ENCODE measurements at places on chromosomes 5 and 9.
A peak's percentile ranks its signal among the peaks of the same experiment; 100 is the strongest.

GRCh38 chr5:146475190-146475780, 28.2 kb downstream of the TCERG1 start:
- no peak for DNase-seq

DNA sequence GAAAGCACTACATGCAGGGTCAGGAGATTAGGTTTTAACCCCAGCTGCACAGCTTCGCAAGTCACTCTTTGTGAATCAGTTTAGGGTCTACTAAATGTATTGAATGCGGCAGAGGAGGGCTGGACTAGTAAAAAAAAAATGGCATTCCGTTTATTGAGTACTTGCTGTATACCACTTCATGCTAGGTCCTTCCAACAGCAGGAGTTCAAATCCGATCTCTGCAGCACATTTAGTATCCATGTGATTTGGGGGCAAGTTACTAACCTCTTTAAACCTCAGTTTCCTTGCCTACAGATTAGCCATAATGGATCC, 204.4 kb downstream of the SNCAIP start:
- DNase-seq: no peak

DNA sequence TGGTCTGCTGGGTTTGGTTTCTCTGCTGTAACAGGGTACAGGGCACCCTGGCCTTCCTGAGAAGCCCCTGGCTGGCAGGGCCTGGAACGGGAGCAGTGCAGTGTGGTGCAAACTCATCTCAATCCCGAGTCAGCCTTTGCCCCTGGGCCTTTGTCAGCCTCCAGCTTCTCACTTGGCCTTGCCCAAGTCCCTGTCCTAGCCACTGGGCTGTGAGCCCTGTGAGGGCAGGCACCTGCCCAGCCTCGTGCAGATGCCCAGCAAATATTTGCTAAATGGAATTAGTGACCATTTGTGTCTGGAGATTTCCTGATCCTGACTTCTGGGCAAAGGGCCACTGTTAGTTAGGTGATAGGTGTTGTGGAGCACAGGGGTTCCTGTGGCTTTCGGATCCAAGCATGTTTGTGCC, 13.0 kb downstream of the RGS3 start:
- no peak for DNase-seq

DNA sequence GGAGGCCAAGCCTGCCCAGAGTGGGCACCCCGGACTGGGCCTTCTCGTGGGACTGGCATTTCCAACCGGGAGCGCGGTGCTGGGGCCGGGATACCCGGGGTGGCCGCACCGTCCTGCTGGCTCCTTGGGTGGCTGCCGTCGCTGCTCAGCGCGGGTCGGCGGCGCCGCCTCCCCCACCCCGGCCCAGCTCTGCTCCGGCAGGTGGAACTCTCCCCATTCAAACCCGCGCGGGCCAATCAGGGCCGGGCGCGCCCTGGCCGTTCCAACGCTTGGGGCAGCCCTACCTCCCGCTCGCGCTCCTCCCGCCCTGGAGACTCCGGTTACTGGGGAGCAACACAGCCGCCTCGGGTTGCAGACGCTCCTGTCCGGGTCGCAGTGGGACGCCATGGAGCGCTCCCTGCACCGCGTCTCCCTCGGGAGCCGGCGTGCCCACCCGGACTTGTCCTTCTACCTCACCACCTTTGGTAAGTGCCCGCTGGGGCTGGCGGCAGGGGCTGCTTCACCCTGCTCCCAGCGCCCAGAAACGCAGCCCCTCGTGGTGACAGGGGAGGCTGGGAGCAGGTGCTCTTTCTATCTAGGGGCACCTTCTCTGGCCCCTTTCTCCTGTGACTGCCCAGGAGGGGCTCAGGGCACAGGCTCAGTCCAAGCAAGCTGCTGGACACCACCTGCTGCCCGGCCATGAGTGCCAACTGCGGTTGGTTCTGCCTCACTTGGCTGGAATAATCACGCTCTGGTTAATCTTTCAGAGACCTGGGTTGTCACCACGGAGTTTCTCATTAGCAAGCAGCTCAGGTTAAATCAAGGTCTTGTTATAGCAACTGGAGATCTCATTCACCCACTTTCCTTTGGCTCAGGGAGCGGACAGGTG, at the start of gene RGS3:
Gene RGS3 (plus strand): TSS at position 310 of the 868 bp plus-strand sequence. CDS start 76 bp downstream, at position 386.
- peak; percentile 8 for DNase-seq

GRCh38 chr5:169870211-169870610, 110.1 kb downstream of the INSYN2B start:
- no peak for DNase-seq

- no peak for DNase-seq
Observed at GRCh38 chr5:159655757-159656409, 260.4 kb upstream of the ADRA1B start.

GRCh38 chr5:150155258-150156026, at the start of gene PDGFRB:
TSS of gene PDGFRB (minus strand) at chr5:150155845. CDS start at chr5:150137047, 18,798 bp downstream.
- no peak for DNase-seq

DNA sequence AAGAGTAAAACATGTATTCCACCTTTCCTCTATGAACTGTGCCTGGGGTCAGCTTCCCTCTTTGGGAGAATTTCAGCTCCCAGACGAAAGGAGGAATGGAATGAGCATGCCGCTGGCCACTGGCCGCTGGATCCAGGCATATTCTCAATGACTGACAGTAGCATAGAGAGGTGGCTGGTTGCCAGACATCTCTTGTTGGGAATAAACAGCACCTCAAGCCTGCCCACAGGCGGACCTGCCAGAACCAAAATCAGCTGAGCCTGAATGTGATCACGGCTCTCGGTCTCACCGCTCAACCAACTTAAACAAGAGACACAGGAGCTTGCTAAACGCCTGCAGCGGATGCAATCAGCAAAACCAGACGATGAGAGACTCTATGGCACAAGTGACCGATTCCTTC, 20.6 kb downstream of the TBC1D9B start:
- no peak for DNase-seq

DNA sequence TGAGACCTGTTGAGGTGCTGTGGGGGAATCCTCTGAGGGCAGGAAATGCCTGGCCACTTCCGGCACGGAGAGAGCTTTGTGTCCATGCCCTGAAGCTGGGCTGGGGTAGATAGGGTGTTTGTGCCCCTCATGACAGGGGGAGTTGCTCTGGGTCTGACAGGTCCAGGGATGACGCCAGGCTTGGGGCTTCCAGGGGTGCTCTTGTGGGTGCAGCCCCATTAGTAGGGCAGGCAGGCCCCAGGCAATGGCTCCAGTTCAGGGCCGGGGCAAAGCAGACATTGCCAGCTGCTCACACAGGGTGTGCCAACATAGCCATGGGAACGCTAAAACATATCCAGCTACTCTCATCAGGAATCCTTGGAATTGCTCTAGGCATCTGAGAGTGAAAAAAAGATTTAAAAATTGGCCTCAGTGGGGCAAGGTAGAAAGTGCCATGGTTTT, 21.1 kb downstream of the PITX1 start:
- DNase-seq: no peak

- no peak for DNase-seq
Observed at GRCh38 chr5:77877516-77878355, 101.6 kb upstream of the TBCA start.

- DNase-seq: no peak
Observed at GRCh38 chr5:10563110-10563944, 543 bp upstream of the ANKRD33B start.

- no peak for DNase-seq
Observed at GRCh38 chr5:82910905-82911304, 166.3 kb downstream of the TMEM167A start.

DNA sequence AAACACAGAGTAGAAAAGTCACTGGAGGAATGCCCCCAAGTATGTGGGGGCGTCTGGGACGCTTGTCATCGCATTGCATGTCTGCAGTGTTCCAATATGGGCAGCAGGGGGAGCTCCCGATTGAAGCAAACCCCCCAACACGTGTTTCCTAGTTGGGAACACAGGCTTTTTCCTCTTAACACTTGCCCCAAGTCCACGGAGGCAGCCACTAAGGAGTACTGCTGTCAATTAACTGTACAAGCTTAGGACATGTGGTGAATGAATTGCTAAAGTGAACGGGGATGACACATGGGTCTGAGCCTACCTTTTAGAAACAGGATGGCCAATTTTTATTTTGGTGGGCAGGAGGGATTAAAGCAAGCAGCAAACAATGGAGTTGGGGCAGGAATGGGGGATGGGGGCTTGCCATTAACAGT, 2.2 kb downstream of the GABRB2 start:
- DNase-seq: no peak

All from NCI-H1417 treated with DMSO at 0.1 percent for 48 hours (cell line).